Cortex of kidney (tissue), 1 donor: ENCODE measurements at places on chromosomes 7 and 10.

- no peak for DNase-seq
These were observed 9.1 kb downstream of the CELF2 start for GRCh38 chr10:11026773-11027172.

DNA sequence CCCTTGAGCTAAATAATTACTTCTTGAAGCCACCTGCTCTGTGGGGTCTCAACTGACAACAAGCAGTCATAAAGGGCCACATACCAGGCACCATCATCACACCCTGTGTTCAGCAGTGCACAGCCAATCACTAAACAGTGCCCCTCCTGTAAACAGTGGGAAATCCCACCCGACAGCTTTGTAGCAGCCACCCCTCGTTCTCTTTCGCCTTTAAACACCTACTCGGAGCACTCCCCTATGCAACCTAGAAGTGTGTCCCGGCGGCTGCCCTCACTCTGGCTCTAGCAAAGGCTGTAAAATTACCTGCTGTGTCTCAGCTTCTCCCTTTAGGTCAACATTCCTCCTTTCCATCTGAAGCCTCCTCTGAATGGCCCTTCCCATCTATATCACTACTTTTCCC, 111.9 kb downstream of the TCERG1L start:
- DNase-seq = no peak

GRCh38 chr7:121132940-121133339, 144.4 kb downstream of the CPED1 start:
- DNase-seq = no peak

DNA sequence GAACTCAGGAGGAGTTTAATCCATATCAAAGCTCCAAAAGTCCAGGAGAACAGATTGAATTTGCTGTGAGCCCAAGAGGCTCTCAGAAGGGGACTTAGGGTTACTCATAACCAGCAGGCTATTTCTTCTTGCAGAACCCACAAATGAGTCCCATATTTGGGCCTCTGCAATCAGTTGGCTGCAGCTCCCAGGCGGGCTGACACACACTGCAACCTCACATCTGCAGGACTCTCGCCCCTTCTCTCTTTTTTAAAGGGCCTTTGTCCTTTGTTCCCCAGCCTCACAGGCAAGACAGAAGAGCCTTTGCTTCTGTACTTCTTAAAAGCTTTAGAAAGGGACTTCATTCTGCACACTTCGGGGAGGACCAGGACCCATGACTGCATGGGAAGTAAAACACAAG, 26.7 kb downstream of the CREB3L2 start:
- no peak for DNase-seq

DNA sequence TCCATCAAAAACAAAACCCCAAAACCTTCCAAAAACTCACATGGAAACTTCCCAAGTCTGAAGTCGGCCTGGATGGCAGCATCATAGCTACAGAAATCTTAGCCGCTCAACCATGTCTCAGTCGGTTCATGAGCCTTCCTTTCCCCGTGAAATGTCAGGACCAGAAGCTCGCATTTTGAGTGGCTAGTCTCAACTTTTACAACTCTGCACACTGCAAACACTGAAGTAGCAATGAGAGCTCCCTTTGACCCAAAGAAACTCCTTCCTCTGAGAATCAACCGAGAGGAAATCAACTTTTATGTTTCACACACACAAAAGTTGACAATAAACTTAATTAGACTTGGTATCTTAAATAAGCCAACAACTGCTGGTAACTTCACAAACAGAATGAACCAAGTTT, 37.6 kb upstream of the RNF32 start:
- DNase-seq = no peak

- DNase-seq = no peak
These were observed 2.9 kb upstream of the TRIM8 start for GRCh38 chr10:102641402-102641801.

- DNase-seq = no peak
These were observed 6.6 kb upstream of the NRF1 start for GRCh38 chr7:129604713-129605437.

GRCh38 chr10:119355930-119356329, 148.6 kb downstream of the GRK5 start:
- DNase-seq = no peak

DNA sequence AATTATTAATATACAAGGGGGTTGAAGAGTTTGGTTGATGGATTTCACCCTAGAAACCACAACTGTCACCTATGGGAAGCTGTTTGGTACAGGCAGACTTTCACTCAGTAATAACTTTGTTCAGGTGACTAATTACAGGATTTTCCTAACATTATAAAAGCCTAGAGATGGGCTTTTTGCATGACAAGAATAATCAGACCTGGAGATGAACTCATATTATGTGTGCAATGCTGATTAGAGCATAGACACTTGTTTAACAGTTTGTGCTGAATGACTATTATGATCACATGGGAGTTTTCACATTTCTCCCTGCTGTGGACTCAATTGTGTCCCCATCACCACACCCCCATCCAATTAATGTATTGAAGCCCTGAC, 90.2 kb upstream of the STEAP4 start:
- no peak for DNase-seq

GRCh38 chr7:86963599-86964230, 95.7 kb downstream of the ELAPOR2 start:
- DNase-seq = no peak

- no peak for DNase-seq
These were observed 57.3 kb upstream of the APBB1IP start for GRCh38 chr10:26380815-26381214.

GRCh38 chr10:51707392-51707791, 8.0 kb upstream of the CSTF2T start:
- no peak for DNase-seq

DNA sequence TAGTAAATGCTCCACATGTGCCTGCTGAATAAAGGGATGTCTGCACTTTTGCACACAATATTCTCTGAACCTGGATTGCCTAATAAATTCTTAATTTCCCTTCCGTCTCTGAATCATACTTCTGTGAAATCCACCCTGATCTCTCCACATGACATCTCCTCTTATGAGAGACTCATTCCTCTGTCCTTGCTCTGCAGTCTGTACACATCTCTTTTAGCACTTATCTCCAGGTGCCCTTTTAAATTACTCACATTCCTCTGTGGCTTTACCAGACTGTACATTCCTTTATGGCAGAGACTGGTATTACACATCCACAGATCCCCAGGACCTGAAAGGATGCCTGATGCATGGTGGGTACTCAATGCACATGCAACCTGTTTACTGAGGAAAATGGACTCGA, 527.6 kb downstream of the PHTF2 start:
- no peak for DNase-seq

- no peak for DNase-seq
These were observed 109.3 kb downstream of the ICA1 start for GRCh38 chr7:8152489-8153192.

- DNase-seq = no peak
These were observed 95.0 kb downstream of the CDCA7L start for GRCh38 chr7:21850531-21851285.

- DNase-seq = no peak
These were observed 729.9 kb downstream of the ZWINT start for GRCh38 chr10:55631071-55631654.

GRCh38 chr7:24968165-24968564, 11.8 kb downstream of the OSBPL3 start:
- no peak for DNase-seq

GRCh38 chr10:114239117-114239993, at the start of gene VWA2:
TSS of gene VWA2 (plus strand) at chr10:114239254. CDS start at chr10:114248714, 9,460 bp downstream.
- no peak for DNase-seq

DNA sequence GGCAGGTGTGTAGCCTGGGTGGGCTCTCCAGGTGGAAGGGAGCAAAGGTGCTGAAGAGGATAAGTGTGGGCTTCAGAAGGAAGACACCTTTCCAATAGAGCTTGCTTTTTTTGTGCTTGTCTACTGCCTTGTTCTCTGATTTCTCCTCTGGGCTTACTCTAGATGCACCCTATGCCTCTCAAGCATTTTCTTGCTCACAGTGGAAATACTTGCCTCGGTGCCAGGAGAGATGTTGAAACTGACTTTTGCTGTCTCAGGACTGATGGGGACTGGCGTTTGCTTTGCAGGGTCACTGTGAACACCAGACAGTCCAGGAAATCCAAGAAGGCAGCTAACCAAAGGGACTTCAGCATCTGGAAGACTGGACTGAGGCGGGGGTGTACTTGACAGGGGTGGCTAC, 187.9 kb downstream of the SNX10 start:
- no peak for DNase-seq

DNA sequence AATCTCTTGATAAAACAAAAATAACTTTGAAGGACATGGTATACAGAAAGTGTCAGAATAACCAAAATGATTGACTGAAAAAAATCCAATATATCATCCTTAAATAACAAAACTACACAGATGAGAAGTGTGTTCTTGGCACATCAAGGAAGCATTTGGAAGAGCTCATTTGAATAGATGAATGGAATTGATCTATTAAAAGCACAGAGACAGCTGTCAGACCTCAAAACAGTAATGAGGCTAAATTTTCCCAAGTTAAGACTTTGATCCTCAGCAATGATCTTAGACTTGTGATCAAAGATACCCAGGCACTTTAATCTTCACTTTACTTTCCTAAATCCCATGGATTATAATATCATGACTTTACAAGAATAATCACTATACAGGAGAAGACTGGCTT, 395.4 kb upstream of the NFE2L3 start:
- DNase-seq = no peak

- DNase-seq = no peak
These were observed 180.3 kb upstream of the PLXNA4 start for GRCh38 chr7:132756484-132756990.

GRCh38 chr7:104803931-104804330, 210.1 kb upstream of the KMT2E start:
- no peak for DNase-seq

DNA sequence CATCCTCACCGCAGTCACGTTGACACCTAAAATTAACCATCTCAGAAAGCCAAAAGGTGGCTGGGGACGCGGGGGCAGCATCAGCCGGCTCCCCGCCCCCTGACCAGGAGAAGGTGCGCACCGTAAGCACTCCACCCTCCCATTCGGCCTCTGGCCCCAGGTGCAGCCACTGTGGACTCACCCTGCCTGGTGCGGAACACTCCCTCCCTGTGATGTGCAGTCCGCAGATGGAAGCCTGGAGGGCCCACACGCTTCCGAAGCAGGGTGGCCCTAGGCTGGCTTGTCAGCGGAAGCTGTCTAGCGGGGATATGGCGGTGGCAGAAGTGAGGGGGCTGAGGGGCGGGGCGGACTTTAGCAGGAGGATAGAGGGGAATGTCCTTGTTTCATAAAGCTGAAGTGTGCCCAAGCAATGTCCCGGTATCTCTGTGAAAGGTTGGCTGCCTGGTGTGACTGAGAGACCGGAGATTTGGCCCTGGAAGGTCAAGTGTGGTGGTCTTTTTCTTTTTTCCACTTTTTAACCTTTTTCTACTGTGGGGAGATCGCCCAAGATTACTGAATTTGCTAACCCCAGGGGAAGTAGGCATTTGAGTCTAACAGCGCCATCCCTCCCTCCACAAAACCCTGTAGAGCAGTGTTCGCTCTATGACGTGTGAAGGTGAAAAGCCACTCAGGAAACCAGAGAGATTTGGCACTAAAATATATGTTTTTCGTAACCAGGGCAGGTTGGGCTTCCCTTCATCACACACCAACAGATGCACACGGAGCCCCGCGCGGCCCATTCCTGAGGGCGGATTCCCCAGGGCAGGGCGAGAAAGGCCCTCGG, 74.7 kb downstream of the CXCL12 start:
- DNase-seq = no peak

GRCh38 chr10:4941540-4942330, 21.5 kb upstream of the AKR1C1 start:
- no peak for DNase-seq

DNA sequence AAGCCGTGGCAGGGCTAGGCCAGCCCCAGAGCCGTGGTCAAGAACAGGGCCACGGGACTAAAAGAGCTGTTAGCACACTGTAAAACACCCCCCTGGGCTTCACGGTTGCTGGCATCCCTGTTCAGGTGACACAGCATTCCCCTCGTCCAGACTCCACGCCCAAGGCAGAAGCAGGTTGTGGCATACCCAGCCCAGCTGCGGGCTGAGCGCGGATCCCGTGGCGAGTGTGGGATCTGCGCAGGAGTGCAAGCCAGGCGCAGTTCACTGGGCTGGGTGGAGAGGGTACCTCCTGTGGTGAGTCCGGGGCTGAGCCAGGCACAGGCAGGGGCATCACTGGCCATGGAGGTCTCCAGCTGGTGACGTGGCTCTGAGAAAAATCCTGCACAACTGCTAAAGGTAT, 199.1 kb downstream of the FZD1 start:
- no peak for DNase-seq

DNA sequence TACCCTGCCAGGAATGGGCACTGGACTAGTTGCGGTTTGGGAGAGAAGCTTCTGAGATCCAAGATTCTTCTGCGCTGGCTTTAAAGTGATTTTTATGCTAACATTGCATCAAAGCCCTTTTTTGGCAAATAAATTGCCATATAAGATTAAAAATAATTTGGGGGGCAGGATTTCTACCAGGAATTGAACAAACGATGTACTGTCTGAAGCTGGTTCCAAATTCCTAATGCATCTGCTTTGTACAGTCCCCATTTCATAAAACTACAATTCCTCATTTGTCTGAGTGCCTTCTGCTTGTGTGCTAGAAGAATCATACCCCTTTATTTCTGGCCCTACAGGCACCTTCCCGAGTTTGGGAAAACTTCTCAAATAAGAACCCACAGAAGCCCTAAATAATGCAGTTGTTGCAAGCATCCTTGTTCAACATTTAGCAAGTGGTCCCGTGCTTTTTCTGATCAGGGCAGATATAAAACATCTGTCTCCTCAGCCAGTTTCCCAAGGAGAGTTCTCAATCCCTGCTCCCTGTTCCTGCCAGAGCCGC, 349.7 kb downstream of the PTEN start:
- DNase-seq = no peak

DNA sequence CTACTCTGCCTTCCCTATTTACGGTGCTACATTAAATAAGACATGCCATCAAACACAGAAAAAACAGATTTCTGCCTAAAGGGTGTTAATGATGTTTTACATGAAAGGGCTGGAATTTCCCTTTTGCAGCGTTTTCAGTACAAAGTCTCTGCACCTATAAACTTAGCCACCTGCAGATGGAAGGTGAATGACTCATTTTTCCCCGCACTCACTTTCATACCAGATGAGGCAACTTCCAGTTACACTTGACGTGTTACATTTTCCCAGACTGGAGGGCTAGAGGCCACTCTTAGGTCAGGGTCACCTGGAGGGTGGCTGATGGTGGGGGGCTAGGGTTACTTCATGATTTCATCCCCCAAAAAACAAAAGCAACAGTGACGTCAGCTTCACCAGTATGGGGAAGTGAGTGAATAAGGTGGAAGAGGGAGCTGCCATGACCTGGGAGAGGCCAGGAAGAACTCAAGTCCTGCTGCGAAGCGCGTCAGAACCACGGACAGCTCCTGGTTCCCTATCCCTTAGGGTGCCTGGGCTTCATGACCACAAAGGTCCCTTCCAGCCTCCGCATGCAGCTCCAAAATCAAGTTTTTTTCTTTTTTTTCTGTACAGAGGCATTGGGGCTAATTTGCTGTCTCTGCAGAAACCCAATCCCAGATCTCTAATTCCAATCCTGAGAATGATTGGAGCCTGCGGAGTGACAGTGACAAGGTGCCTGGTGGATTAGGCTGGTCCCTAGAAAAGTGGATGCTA, 94.0 kb downstream of the ADARB2 start:
- DNase-seq = no peak

- no peak for DNase-seq
These were observed 1.5 kb upstream of the SFXN4 start for GRCh38 chr10:119167041-119167440.
